ENCODE measurements at places on chromosomes 12 and 14.
A peak's percentile ranks its signal among the peaks of the same experiment; 100 is the strongest.

GRCh38 chr12:46494424-46494823 is 121.9 kb upstream of the SLC38A2 start:
- peak; percentile 86 for DNase-seq

DNA sequence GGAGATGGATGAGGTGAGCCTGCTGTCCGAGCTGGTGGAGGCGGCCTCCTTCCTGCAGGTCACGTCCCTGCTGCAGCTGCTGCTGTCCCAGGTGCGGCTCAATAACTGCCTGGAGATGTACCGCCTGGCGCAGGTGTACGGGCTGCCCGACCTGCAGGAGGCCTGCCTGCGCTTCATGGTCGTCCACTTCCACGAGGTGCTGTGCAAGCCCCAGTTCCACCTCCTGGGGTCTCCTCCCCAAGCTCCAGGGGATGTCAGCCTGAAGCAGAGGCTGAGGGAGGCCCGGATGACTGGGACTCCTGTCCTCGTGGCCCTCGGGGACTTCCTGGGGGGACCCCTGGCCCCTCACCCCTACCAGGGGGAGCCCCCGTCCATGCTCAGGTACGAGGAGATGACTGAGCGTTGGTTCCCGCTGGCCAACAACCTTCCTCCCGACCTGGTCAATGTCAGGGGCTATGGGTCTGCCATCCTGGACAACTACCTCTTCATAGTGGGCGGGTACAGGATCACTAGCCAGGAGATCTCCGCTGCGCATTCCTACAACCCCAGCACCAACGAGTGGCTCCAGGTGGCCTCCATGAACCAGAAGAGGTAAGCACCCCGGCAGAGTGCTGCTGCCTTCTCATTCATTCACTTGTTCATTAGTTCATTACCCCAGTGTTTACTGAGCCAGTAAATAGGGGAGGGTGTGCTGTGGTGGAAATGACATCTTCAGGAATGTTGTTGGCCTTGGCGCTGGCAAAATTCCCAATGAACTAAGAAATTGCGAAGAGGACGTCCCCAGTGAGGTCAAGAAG is 774 bp upstream of the MANSC4 start:
- DNase-seq: peak; percentile 24

- peak; percentile 53 for DNase-seq
Measured at GRCh38 chr12:118850244-118850825, 131.0 kb upstream of the SRRM4 start.

DNA sequence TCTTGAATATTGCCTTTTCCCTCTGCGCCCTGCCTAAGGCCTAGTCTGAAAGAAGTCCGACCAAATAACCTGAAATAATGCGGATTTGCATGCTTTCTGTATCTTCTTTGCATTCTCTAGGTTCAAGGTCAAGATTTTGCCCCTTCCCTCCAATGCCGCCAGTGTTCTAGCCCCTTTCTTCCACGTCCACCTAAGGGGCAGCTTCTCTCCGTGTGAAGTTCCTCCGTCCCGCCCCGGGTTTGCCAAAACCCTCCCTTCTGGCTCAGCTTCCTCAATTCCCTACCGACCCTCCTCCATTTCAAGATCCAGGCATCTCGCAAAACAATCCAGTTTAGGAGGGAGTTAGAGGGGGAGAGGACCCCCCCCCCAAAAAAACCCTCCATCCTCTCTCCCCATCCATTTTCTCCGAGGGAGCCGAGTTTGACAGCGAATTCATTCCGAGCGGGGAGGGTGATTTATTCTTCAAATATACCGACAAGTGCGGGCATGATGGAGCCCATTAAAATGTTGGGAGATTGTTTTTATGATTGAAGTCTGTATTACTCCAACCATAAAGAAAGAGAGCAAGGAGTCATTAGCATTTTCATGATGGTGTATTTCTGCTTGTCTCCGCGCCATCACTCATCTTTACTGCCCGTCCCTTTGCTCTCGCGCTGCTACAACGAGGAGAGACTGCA is 20.9 kb upstream of the ATP5MC2 start:
- DNase-seq: no peak

GRCh38 chr14:102935756-102936155 is 13.3 kb downstream of the AMN start:
- DNase-seq: no peak

DNA sequence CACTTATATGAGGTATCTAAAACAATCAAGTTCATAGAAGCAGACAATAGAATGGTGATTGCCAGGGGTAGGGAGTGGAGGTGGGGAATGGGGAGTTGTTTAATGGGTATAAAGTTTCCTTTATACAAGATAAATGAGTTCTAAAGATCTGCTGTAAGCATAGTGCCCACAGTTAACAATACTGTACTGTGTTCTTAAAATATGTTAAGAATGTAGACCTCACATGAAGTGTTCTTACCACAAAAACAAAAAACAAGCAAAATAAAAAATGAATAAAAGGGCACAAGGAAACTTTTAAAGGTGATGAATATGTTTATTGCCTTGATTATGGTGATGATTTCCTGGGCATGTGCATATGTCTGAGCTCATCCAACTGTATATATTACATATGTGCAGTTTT is 211.8 kb downstream of the MSRB3 start:
- DNase-seq: peak; percentile 55

DNA sequence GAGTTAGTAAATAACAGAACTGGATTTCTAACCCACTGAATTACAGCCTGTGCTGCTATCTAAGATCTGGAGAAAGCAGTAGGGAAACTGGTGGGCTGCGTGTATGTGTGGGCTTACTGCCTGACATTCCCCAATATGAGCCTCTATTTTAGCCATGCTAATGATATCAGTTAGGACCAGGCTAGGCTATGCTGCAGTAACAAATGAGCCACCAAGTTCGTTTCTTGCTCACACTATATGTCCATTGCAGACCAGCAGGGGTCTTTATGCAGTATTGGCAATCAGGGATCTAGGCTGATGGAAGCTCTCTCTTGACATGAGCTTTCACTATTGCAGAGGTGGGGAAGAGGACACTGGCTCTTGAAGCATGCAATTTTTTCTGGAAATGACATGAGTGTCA is 40.4 kb downstream of the FOS start:
- no peak for DNase-seq

DNA sequence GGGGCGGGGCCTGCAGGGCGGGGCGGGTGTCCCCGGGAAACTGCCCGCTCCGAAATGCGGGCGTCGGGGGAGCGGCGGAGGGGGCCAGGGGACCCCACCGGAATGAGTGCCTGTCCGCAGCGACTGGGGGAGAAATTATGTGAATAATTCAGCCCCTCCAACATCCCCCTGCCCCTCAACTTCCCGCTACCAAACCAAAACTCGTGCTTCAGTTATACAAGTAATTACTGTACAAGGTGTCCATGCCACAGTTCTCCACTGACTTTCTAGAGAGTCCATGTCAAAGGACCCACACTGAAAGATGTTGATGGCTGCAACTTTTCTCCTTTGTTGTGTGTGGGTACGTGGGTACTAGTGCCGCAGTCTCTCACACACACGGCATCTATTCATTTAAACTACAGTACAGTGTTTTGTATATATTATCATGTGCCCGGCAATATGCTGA is 414 bp upstream of the CDK17 start:
- peak; percentile 53 for DNase-seq

- DNase-seq: peak; percentile 87
Measured at GRCh38 chr12:53006810-53007309, 604 bp downstream of the EIF4B start.

- DNase-seq: no peak
Measured at GRCh38 chr14:102019006-102019540, 54.7 kb downstream of the DYNC1H1 start.

DNA sequence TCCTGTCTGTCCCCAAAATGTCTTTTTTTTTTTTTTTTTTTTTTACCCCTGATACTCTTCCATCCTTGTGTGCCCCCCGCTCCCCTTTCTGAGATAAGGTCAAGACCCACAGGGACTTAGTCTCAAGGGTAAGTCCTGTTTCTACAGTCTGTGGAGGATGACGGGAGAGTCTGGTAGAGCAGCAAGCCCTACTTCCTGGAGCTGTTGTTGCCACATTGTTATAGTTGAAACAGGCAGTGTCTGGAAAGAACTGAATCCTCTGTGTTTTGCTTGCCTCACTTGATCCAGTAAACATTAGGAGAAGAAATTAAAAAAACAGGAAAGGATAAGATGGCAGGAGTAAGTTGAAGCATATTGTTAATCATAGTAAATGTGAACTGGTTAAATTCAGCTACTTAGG is 45.5 kb downstream of the ZNF664 start:
- no peak for DNase-seq

- peak; percentile 82 for DNase-seq
Measured at GRCh38 chr12:122190842-122191668, 8.1 kb downstream of the LRRC43 start.

GRCh38 chr12:67068761-67069450 is 200.3 kb upstream of the CAND1 start:
- peak; percentile 88 for DNase-seq

GRCh38 chr12:55172686-55173085 is 46.5 kb downstream of the OR9K2 start:
- no peak for DNase-seq

- no peak for DNase-seq
Measured at GRCh38 chr12:50753232-50753769, 10.6 kb upstream of the ATF1 start.

DNA sequence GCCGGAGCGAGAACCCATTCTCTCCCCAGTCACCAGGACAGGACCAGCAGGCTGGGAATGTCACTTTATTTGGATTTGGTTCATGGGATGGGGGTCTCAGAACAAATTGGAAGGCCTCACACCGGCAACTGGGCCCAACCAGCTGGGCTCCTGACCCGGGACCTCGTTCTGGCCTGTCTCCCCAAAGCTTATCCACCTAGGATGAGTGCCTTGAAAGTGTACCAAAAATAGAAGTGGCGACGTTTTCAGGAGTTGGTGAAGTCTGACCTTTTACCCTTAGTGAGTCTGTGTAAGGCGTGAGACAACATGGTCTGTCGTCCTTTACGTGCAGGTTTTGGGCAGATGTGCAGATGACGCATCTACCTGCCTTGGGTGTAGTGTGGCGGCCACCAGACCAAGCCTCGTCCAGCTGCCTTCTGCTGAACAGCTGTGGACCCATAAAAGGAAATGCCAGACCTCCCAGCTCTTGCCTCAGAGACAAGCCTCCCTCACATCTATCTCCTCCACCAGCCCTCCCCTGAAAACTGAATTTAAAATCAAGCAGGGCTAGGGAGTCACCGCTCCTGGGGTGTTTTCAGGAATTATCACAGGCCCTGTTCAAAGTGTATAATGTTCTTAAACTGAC is 36.6 kb upstream of the CLMN start:
- no peak for DNase-seq

GRCh38 chr14:77638771-77639171 is 22.3 kb upstream of the SPTLC2 start:
- no peak for DNase-seq

DNA sequence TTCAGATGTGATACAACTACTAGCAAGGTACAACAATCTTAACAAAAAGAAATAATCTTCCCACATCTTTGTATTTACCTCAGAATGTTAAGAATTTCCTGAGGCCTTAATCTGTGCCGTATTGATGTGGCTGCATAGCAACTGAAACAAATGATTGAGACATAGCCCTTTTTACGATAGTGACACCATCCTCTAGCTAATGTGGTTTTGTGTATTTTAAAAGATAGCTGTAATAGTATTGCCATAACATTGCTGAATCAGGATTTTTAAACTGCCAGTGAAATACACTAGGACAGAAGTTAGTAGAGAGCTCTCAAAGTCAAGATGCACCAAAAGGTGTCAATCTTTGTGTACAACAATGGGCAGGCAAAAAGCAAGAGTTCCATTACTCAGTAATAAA is 11.9 kb downstream of the NPAS3 start:
- no peak for DNase-seq

DNA sequence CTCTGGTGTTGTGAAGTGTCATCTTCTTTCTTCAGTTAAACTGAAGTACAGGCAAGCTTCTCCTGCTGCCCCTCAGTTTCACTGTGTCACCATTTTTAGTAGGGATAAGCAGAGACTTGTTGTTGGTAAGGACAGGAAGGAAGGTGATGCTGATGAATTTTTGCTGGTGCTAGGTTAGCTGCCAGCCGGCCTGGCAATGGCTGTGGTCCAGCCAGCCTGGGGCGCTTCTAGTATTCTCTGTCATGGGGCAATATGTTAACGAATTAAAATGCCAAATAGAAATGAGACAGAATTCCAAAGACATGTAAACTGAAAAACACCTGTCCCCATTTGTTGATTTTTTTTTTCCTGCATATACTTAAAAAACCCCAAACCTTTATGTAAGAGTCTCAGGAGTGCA is 602.9 kb downstream of the DIO2 start:
- DNase-seq: no peak

DNA sequence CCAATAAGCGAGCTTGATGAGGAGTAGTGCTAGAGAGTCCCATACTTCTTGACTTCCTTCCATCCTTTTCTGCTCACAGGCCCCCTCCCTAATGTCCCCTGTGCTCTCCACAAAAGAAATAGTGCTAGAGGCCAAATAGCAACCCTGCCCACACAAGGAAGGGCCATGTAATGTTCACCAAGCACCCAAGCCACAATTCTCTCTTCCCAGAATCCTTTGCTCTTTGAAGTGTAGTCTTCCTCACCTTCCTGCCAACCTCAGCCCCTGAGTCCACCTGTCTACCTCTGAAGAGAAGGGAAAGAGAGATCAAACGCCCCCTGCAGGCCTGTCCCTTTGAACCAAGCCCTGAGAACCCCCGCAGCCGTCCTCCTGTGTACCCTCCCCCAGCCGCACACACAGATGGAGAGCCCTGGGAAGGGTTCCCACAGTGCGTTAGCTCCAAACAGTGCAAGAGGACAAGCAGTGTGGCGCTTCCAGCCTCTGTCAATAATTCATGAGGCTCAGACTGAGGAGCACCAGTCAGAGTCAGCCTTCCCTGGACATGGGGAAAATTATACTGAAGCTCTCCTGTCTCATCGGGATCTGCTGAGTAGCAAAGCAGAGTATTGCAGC is 1.9 kb upstream of the DHRS4 start:
- peak; percentile 12 for DNase-seq

GRCh38 chr14:83356080-83356479 is 1822.4 kb upstream of the SEL1L start:
- DNase-seq: no peak

GRCh38 chr12:107126796-107127481 is 33.6 kb upstream of the CRY1 start:
- peak; percentile 30 for DNase-seq

DNA sequence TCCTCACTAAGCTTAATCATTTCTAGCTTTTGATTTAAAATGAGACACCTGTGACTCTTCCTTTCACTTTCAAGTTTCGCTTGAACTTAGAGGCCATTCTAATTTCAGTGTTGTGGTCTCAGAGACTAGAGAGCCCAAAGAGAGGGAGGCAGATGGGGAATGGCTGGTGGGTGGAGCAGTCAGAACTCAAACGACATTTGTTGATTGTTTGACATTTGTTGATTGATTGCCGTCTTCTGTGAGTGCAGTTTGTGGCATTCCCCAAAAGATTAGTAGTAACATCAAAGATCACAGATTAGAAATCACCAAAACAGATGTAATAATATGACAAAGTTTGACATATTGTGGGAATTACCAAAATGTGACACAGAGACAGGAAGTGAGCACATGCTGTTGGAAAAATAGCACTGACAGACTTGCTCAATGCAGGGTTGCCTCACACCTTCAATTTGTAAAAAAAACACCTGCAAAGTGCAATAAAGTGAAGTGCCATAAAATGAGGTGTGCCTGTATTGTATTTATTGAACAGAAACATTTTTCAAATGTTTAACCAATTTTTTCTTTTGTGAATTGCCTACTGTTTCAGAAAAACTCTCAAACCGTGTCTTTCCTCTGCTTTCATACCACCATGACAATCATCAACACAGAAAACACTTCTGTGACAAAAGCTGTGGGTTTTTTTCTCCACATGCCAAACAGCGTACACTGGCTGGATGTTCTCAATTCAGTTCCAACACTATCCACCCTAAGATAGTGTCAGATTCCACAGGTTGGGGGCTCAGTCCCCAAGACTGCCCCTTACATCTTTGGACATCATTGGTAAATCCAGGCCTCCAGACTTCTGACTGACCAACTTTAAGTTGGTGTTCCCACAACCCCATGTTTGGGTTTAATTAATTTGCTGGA is 376.3 kb upstream of the RGS6 start:
- DNase-seq: peak; percentile 36

Measured in ACHN (cell line).